ENCODE measurements at places on chromosomes 12 and 14.

DNA sequence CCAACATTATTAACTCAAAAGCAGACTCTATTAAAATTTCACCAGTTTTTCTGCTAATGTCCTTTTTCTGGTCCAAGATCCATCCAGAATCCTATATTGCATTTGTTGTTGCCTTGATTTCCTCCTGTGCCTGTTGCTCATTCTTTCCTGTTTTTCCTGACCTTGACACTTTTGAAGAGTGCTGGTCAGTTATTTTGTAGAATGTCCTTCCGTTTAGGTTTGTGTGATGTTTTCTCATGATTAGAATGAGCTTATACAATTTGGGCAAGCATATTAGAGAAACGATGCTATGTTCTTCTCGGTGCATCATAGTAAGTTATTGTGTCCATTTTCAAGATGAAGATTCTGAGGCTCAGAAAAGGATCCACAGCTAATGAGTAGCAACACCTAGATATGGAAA is 33.9 kb downstream of the PHLDA1 start:
- DNase-seq: no peak

DNA sequence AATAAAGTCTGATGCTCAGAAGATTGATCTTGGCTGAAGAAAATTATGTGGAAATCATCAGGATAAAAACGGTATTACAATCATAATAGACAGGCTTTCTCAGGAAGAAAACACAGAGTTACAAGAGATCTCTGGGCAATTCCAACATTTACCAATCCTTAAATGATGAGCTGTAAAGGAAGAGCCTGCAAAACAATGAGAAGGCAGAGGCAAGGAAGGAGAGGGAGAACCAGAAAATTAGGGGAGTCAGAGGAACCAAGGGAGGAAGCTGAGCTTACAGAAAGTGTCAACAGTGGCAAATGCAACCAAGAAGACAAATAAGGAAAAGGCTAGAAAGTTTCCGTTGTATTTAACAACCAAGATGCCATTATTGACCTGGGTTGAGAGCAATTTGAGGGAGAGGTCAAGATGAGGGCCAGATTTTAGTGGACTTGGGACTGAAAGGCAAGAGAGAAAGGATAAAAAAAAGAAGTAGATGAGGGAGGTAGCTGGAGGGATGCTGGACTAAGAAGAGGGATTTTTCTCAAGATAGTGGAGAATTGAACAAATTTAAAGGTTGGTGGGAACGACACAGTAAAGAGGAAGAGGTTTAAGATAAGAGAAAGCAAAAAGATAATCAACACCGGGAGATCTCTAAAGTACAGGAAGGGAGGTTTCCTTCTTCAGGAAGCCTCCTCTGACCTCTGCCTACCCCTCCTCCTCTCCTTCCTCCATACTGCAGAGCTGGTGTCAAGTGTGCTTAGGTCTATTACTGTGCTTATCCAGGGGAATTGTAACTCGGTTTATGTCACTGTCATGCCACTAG is 116.9 kb downstream of the DUSP6 start:
- DNase-seq: no peak

DNA sequence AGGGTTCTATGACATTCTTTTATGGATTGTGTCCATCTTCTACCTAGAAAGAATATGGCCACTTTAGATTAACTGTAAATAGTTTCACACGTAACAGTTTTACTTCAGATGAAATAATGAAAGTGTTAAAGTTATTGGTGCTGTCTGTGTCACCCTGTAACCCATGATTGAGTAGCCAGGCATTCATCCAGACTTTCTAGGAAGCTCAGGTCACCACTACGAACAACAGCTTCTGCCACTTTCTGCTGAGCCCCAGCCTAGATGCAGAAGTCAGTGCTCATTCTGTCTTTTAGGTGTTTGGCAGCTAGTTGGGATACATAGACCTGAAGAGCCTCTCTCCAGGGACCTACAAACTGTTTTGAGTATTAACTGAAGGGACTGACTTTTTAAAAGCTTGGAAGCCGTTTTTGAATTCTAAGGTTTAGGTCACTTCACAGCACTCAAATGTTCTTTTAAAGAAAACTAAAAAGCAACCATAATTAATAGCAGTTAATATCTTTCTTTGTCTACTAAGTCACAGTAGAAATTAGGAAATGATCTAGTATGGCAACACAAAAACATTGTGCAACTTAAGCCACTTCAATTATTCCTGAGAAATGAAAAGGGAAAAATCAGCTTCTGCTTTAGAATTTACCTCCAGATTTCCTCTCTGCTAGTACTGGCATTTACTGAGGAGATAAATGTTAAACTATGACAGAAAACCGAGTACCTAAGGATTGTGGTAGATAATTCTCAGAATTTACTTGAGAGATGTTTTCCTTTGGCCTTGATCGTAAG is 266.9 kb downstream of the CCDC91 start:
- DNase-seq: no peak

- no peak for DNase-seq
Observed at GRCh38 chr14:105411017-105411941, 8.3 kb upstream of the MTA1 start.

DNA sequence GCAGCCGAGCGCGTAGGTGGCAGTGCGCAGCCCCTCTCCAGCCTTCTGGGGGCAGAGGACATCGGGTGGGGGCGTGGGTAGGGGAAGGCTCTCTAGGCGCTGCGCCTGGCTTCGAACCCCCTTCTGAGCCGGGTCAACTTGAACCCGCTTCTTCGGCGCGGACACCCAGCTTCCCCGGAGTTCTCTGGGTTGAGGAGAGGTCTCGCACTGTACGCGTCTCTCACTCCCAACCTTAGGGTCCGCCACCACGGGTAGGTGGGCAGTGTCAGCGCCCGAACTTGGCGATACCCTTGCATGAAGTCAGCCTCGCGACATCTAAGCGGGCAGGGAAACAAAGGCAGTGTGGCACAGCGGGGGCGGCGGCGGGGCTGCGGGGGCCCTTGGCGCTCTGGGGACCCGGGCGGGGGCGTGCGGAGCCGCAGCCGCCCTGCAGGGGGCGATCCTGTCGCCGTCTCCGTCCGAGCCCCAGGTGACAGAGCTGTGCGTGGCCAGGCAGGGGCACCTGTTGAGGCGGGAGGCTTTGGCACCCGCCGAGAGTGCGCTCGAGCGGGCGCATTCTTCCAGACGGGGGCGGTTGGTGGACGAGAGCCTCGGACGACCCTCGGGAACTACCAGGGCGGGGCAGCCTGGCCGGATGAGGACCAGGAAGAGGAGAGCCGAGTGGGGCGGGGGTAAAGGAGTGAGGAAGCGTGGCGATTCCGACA is 1.1 kb downstream of the GALNT16 start:
- no peak for DNase-seq

- no peak for DNase-seq
Observed at GRCh38 chr14:96676166-96676565, 121.0 kb upstream of the VRK1 start.

All from HS-27A (cell line).